ENCODE measurements at places on chromosomes 5 and 9.

GRCh38 chr5:74543162-74543995 is 97.1 kb downstream of the ENC1 start:
- DNase-seq: no peak

GRCh38 chr9:124810663-124811355 is 33.9 kb downstream of the OLFML2A start:
- DNase-seq: no peak

GRCh38 chr5:14901462-14902051 is 30.0 kb upstream of the ANKH start:
- DNase-seq: no peak

DNA sequence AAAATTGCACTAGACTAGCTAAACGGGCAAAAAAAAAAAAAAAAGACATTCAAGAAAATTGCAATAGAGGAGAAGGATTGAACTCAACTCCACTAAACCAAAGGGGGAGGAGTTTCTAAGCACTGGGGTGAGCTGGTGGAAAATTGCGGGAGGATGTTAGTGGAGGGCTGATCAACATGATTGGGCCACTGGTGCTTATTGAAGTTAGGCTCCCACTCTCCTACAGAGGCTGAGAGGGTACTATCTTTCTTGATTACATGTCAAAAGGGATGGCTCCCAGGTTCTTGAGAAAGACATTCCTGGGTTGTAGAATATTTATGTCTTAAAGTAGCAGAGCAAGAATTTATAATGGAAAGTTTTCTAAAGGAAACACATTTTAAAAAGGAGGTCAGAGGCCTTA is 38.0 kb downstream of the CAMK4 start:
- DNase-seq: no peak

DNA sequence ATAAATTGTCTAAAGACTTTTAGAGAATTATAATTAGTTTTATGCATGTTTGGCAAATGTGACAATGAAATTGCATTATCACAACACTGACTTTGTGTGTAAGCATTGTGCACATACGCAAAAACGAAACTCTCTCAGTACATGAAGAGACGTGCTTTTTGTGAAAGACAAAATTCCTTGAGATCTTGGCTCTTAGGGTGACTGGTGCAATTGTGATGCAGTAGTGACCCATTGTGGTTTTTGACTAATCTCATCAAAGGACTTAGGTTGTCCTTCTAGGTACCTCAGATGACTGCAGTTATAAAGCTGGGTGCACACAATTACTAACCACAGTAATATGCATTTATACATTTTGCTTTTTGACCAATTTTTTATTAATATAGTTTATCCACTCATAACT is 25.3 kb upstream of the TYRP1 start:
- no peak for DNase-seq

All from NCI-H2081 (cell line).